ENCODE measurements at places on chromosomes 2 and 18. TPM values are rescaled to one million over a fixed set of nuclear protein-coding genes. Genes with fewer than 3 reads are reported as not detected.

The PDCL3 gene
- 38.6 TPM for polyA plus RNA-seq

The ATP6V1C2 gene
- 4.3 TPM for polyA plus RNA-seq

The TAF4B gene
- 2.8 TPM for polyA plus RNA-seq

The CDH7 gene
- 0.44 TPM for polyA plus RNA-seq

The CFAP221 gene
- polyA plus RNA-seq: 0.53 TPM

The GAREM1 gene
- 11.5 TPM for polyA plus RNA-seq

The TWSG1 gene
- polyA plus RNA-seq: 84.9 TPM

The TMEM17 gene
- not detected for polyA plus RNA-seq

The ZC3H15 gene
- 81.0 TPM for polyA plus RNA-seq

The FAM117B gene
- polyA plus RNA-seq: 5.1 TPM

The POTEC gene
- 0.04 TPM for polyA plus RNA-seq

The DOCK10 gene
- 15.8 TPM for polyA plus RNA-seq

DNA sequence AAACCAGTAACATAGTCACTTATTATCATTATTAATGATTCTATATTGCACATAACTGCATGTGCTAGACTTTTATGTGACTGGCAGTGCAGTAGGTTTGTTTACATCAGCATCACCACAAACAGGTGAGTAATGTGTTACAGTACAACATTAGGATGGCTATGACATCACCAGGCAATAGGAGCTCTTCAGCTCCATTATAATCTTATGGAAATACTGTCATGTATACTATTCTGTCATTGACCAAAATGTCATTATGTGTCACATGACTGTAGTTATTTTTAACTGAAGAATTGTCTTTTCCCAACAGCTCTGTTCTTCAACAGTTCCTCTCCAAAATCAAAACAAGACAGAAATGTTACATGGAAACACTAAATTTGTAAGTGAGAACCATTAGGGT lies 96.3 kb downstream of the C18orf54 start:
- DNase-seq: no peak

DNA sequence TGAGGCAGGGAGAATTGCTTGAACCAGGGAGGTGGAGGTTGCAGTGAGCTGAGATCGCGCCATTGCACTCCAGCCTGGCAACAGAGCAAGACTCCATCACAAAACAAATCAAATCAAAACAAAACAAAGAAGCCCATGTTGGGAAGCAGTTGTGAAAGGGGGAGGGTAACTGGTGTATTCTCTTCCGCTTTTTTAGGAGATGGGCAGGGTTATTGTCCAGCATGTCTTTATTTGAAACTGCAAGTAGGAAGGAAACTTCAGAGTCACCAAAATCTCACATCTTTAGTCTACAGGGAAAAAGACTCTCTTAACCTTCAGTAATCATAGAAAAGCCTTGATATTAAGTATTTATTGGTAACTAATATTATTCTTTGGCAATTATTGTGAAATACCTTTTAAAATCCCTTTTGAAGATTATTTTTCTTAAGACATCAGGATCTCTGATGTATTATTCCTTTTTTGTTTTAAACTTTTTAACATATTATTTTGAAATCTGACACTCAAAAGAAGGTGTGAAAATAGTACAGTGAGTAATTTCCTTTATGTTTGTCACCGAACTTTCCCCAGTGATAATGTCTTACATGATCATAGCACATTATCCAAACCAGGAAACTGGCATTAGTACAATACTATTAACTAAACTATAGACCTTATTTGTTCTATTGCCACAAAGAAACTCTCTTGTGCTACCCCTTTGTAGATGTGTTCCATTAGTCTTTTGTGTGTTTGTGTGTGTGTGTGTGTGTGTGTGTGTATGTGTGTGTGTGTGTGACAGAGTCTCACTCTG lies 84.3 kb upstream of the LTBP1 start:
- DNase-seq: no peak

- no peak for DNase-seq
Observed at GRCh38 chr18:28125051-28125450, 51.9 kb downstream of the CDH2 start.

DNA sequence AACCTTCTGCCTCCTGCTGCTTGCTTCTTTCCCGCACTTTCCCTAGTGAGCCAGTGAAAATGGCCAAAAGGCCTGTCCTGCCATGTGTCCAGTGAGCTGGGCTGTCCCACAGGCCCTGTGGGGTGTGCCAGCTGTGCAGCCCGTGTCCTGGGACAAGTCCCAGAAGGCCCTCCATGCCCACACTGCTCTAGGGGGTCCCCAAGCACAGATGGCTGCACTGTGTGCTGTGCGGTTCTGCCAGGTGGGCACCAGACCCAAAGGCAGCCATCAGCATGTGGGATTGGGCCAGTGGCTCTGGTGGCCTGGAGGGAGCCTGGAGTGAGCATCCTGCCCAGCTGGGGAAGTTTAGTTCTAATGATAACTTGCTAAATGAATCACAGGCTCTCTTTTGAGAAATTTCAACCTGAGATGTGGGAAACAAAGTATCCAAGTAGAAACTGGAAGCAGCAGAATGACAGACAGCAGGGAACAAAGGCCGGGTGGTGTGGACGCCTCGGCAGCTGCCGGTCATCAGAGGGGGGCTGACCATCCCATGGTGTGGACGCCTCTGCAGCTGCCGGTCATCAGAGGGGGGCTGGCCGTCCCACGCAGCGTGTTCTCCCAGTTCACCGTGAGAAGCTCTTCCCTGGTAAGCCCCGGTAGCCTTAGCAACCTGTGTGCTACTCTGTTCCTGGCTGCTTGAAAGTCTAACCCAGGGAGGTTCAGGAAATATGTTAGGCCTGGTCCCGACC lies 9.9 kb upstream of the CNDP2 start:
- no peak for DNase-seq

DNA sequence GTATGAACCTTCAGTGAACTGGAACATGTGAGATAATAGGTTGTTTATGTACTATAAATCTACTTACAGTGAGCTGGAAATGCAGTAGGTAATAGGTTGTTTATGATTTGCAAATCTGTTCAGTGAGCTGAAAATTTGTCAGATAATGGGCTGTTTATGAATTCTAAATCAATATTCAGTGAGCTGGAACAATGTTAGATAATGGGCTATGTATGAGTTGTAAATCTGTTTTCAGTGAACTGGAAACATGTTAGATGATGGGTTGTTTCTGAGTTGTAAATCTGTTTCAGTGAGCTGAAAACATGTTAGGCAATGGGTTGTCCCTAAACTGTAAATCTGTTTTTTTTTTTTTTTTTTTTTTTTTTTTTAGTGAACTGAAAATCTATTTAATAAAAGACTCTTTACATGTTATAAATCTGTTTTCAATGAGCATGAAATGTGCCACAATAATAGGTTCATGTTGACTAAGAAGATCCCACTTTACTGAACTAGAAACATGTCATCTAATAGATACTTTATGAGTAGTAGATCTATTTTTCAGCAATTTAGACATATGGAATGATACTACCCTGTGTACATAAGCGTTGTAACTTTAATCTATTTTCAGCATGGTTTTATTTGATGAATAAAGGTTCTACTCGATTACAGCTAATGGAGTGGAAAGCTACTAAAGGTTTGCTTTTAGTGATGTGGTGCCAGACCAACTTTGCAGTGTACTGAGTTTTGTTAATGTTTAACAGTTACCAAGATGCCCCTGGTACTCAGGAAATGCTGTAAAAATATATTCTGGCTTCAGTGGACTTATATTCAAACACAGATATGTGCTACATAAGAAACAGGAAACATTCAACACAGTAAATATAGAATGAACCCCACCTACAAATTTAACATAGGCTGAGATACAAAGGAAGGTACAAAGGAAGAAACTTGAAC lies 1471.8 kb downstream of the LRP1B start:
- no peak for DNase-seq

GRCh38 chr18:27713037-27713737 lies 463.7 kb downstream of the CDH2 start:
- DNase-seq: peak; percentile 53

DNA sequence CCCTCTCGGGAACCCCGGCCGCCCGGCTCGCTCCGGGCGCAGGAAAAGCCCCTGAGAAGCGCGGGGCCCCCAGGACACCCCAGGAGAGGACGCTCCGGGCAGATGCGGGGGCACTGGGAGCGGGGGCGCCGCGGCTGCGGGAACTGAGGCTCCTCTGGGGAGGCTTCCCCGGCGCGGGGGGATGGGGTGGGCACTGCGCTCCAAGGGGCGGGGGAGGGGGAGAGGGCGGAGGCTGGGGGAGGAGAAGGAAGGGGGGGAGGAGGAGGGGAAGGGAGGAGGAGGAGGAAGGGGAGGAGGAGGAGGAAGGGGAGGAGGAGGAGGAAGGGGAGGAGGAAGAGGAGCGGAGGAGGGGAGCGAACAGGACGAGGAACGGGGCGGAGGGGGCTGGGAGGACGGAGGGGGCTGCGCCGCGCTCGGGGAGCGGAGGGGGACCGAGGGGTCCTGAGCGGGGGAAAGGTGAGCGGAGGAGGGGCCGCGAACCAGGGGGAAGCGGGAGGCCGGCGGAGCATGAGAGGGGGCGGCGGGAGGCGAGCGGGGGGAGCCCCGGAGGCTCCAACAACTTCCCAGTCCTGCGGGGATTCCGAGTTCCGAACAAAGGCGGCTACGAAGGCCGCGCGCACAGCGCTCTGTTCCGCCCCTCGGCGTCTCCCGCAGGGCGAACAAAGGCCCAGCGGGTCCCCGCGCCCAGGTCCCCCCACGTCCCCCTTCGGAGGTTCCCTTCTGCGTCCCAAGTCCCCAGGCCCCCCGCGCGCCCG lies 742 bp downstream of the PXDN start:
- DNase-seq: peak; percentile 54

DNA sequence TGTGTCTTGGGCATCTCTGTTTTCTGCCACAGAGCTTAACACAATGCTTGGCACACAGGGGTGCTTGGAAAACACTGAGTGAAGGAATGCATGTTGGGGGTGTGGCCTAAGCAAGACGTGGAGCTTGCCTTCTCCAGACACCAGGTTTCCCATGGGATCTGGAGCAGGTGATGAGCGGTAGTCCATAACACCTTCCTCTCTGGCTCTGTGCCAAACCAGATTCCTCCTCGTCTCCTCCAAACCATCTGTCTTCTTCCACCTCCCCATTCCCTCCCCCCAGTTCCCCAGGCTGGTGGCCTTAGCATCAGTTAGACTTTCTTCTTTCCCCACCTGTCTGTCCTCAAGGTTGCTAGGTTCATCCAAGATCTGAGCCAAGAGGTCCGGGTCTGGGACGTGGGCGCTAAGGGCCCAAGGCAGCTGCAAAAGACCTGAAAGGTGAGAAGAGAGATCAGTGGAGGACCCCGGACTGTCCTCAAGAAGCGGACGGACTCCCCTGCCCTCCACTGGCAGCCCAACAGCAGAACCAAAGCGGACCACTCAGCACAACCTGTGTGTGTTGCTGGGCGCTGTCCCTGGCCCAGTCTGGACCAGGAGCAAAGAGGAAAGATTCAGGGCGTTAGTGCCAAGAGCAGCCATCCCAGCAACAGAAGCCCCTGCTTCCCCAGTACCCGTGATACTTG lies 1.2 kb upstream of the ITM2C start:
- DNase-seq: no peak

DNA sequence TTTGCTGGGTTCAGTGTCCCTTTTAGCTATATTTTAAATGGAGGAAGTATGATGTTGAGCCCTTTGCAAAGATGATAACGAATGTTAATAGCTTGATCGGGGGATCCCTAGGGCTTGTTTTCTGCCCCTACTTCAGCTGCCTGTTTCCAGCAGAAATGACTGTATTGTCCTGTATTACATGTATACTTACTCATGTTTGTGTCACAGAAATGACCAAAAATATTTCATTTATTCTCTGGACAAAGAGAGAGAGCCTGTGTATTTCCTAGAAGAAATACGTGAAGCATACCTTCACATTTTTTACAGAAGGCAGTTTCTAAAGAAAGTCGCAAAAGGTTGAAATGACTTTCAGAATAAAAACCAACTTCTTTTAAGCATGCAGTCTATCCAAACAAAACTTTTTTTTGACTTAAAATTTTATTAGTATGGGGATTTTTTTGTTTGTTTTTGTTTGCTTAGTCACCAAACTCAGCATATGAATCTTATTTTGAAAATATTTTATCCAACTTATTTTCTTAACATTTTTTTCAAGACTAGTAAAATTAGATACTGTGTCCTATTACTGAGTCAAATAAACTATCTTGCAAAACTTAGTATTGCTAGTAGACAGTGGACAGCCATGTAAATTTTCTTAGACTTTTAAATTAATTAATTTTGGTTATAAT lies 68.9 kb downstream of the PTRHD1 start:
- no peak for DNase-seq

GRCh38 chr18:1668279-1668678 lies 763.6 kb downstream of the ADCYAP1 start:
- DNase-seq: no peak

DNA sequence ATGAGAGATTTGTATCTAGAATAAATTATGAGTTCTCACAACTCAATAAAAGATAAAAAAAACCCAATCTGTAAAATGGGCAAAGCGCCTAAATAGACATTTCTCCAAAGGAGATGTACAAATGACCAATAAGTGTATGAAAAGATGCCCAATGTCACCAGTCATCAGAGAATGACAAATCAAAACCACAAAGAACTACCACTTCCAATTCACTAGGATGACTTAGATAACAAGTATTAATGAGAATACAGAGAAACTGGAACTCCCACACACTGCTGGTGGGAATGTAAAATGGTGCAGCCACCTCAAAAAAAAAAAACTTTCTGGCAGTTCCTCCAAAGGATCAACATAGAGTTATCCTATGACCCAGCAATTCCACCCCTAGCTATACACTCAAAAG lies 17.4 kb upstream of the COL6A3 start:
- no peak for DNase-seq

GRCh38 chr2:232776435-232776834 lies at the start of gene KCNJ13:
Gene KCNJ13 (minus strand): TSS chr2:232776565. CDS start chr2:232771362, 5,203 bp downstream.
- no peak for DNase-seq

DNA sequence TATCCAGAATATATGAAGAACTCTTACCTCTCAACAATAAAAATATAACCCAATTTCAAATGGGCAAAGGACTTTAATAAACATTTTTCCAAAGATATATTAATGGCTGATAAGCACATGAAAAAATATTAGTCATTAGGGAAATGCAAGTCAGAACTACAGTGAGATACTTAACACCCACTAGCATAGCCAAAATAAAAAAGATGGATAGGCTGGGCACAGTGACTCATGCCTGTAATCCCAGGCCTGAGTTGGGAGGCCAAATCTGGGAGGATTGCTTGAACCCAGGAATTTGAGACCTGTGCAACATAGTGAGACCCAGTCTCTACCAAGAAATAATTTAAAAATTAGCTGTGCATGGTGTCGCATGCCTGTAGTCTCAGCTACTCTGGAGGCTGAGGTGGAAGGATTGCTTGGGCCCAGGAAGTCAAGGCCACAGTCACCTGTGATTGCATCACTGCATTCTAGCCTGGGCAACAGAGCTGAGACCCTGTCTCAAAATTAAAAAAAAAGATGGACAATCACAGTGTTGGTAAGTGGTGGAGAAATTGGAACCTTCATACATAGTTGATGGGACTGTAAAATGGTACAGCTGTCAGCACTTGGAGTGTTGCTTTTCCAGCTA lies 25.1 kb downstream of the MARCHF7 start:
- DNase-seq: no peak

GRCh38 chr2:230872968-230873660 lies 8.4 kb downstream of the ITM2C start:
- no peak for DNase-seq

- no peak for DNase-seq
Observed at GRCh38 chr2:162938387-162938786, 99.8 kb upstream of the KCNH7 start.
